ENCODE measurements at places on chromosomes 1 and 21.

DNA sequence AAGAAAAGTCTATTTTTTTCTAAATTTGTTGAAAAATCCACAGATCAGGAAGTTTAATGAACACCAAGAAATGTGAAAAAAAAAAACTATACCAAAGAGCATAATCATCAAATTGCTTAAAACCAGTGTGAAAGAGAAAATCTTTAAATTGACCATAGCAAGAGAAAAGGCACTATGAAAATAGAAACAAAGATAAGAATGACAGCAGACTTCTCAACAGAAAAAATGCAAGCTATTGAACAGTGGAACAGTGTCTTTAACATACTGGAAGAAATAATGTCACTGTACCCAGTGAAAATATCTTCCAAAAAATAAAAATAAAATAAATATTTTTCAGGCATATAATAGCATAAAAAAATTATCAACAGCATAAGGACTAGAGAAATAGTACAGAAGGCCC, 243.0 kb upstream of the GJB5 start:
- no peak for DNase-seq

DNA sequence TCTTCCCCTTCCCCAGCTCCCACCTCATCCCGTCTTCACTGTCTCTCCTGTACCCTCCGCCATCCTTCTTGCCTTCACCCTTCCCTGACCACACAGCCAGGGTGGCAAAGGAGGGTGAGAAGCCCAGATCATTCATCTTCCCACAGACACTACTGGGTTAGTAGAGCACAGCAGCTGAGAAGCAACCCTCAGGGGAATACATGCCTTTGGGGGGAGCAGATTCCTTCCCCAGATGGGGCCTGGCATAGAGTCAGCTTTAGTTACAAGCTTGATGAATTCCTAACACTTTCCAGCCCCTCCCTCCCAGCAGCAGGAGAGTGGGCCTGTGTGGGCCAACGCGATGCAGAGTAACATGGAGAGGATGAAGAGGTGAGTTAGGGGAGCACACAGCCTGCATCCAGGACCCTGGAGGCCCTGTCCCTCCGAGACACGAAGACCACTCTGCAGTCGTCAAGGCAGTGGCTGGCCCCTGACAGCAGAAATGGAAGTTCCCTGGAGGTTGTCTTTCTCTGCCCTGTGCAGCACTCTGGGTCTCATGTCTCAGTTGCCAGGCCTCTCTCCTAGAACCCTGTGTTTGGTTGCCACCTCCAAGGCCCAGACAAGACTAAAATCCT, 8.8 kb upstream of the BTG2 start:
- peak; percentile 24 for DNase-seq

- no peak for DNase-seq
Observed at GRCh38 chr1:229478852-229479251, 29.3 kb downstream of the NUP133 start.

- DNase-seq: no peak
Observed at GRCh38 chr1:30188999-30189398, 534.4 kb downstream of the MATN1 start.

Data from EL (cell line).